ENCODE measurements at places on chromosomes 2 and 18. TPM values are rescaled to one million over a fixed set of nuclear protein-coding genes. Genes with fewer than 3 reads are reported as not detected.

Gene GLS
- total RNA-seq = 33.2 TPM

GRCh38 chr2:217913436-217913835 is 89.4 kb downstream of the TNS1 start:
- DNase-seq = no peak

GRCh38 chr18:811182-811891 is 705 bp downstream of the YES1 start:
- DNase-seq = no peak

- no peak for DNase-seq
Measured at GRCh38 chr2:239310401-239311061, 90.3 kb downstream of the HDAC4 start.

DNA sequence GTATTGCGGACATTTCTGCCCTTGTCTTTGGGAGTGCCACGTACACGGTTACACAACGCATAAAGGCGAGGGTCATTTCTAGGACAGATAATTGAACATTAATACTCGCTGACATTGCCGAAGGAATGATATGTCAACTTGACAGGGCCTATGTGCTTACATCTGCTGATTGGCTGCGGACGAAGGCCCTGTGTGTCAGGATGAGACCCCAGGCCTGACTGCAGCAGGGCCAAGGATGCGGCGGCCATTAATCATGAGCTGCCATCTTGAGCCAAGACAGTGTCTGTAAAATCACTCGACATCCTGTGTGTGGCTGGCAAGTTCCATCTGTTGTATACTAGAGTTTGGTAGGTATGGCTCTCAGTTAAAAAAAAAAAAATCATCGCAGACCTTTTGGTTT is 96.6 kb downstream of the MEIS1 start:
- DNase-seq = peak; percentile 36

All from heart left ventricle (tissue), 16 donors.